ENCODE measurements at places on chromosomes 5 and 9.

GRCh38 chr9:126309427-126310189 is 17.0 kb upstream of the MVB12B start:
- no peak for DNase-seq

DNA sequence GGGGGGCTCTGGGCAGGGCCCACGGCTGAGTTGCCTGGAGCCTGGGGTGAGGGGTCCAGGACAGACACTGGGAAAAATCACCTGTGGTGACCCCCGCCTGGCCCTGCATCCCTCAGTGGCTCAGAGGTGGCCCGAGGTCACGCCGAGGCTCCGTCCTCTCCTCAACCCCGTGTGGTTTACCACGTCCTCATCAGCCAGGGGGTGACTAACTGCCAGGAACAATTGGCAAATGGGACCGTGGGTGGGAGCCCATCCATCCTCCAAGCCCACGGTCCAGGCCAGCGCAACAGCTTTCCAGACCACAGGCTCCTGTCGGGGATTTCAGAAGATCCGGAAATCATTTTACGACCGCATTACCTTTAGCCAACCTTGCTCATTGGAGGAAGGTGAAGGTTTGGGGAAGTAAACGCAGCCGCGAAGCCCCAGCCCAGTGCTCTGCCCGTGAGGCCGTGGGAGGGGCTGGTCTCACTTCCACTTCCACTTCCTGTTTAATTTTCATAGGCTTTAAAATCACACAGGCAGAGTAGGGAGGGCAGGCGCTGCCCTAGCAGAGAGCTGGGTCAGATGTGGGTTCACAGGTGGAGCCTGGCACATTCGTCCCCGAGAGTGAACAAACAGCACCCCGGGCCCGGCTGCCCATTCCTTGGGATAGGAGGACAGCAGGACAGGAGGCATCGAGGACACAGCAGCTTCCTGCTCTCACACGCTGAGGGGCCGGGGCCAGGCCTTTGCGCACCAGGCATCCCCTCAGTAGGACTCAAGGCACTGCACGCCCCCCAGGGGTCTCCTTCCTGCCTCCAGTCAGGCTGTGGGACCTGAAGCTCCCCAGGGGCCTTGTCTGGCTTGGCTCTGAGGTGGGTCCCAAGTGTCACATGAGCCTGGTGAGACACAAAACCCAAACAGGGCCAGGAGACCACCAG is 19.8 kb upstream of the SLC9A3 start:
- no peak for DNase-seq

DNA sequence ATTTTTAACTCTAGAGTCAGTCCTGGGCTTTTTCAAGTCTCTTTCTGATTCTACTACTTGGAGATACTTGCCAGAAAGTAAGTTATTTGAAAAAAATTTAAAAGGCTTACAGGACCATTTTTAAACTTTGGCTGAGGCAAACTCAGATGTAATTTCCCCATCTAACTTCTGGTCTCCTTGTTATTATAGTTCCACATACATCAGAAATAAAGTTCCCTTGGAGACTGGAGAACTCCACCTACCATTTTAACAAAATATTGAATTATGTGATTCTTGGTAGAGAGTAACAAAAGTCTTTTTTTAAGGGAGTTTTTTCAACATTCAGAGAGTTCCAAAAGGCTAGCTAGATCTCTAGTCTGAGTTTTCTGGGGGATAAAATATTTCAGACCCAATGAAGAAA is 56.3 kb upstream of the SNX2 start:
- DNase-seq: no peak

DNA sequence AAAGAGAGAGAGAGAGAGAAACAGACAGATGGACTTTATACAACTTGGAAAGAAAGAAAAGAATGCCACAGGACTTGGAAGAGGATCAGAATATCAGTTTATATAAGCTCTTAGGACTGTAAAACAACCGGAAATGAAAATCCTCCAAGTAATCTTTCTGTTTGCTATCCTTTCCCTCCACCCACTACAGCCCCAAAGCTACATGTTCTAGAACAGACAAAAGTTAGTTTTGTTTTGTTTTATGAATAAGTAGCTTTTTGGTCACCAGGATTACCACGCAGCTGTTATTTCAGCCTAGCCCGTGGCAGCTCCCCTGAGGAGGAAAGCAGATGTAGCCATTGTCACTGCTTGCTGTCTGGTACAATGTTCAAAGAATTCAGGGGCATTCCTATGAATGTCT is 66.6 kb downstream of the SH3TC2 start:
- DNase-seq: no peak

DNA sequence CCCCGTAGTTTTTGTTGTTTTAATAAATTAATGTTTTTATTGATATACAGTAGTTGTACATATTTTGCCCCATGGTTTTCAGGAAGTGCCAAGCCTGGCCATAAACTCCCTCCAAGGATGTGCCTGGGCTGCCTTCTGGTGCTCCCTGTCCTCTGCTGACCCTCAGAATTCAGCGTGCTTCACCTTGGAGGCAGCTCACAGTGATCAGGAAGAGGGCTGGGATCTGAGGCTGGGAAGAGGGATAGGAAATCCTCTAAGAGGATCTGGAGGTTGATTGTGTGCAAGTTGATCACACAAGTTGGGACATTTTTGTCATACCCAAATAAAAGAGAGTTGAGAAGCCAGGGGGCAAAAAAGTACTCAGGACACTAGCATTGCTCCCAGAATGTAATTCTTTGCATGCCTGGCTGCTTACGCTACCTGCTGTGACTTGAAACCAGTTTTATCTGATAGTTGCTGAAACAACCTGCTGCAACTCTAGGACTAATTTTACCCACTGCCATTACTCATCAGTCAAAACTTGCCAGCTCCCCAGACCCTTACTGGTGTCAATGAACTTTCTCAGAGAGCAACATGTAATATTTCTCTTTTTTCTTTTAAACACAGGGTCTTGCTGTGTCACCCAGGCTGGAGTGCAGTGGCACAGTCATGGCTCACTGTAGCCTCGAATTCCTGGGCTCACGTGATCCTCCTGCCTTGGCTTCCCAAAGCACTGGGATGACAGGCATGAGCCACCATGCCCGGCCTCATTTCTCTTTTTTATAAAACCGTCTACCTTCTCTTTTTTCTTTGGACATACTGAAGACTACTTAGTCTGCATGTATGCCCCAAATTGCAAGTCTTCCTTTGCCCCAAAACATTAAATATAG is 29.0 kb downstream of the PDE6A start:
- no peak for DNase-seq

GRCh38 chr5:142659405-142659804 is 26.5 kb downstream of the FGF1 start:
- DNase-seq: no peak

- DNase-seq: no peak
Measured at GRCh38 chr5:168341178-168341577, 49.7 kb downstream of the WWC1 start.

- DNase-seq: no peak
Measured at GRCh38 chr5:172920447-172920849, 38.8 kb upstream of the RPL26L1 start.

GRCh38 chr5:134579284-134579771 is 53.3 kb downstream of the SAR1B start:
- no peak for DNase-seq
